ENCODE measurements at places on chromosomes 3 and 15.

GRCh38 chr3:149352556-149352955 lies 19.1 kb upstream of the TM4SF18 start:
- DNase-seq = peak; percentile 33

DNA sequence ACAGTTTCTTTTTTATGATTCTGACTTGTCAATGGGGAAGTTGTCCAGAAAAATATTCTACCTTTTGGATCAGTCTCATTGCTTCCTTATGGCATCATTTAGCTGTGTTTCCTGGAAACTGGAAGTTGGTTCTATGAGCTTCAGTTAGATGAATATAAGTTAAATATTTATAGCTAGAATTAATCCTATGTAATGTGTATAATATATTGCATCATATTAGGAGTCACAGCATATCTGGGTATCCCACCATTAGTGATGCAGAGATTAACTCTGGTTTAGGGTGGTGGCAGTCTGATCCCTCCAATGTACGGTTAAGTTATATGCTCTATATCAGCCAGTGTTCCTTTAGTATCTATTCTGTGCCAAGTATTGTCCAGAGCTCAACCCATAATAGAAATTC lies 19.3 kb downstream of the KLHL24 start:
- no peak for DNase-seq

- DNase-seq = no peak
These were observed 11.1 kb downstream of the HCLS1 start for GRCh38 chr3:121649645-121650044.

- DNase-seq = no peak
These were observed 47.2 kb downstream of the RASGRP1 start for GRCh38 chr15:38517312-38517975.

GRCh38 chr3:61903074-61903473 lies 341.7 kb downstream of the PTPRG start:
- no peak for DNase-seq

Data from CD4-positive, CD25-positive, alpha-beta regulatory T cell (primary cell).